ENCODE measurements at places on chromosomes 11 and 22.

GRCh38 chr11:86795949-86796348, 4.4 kb upstream of the PRSS23 start:
- DNase-seq, result no peak

DNA sequence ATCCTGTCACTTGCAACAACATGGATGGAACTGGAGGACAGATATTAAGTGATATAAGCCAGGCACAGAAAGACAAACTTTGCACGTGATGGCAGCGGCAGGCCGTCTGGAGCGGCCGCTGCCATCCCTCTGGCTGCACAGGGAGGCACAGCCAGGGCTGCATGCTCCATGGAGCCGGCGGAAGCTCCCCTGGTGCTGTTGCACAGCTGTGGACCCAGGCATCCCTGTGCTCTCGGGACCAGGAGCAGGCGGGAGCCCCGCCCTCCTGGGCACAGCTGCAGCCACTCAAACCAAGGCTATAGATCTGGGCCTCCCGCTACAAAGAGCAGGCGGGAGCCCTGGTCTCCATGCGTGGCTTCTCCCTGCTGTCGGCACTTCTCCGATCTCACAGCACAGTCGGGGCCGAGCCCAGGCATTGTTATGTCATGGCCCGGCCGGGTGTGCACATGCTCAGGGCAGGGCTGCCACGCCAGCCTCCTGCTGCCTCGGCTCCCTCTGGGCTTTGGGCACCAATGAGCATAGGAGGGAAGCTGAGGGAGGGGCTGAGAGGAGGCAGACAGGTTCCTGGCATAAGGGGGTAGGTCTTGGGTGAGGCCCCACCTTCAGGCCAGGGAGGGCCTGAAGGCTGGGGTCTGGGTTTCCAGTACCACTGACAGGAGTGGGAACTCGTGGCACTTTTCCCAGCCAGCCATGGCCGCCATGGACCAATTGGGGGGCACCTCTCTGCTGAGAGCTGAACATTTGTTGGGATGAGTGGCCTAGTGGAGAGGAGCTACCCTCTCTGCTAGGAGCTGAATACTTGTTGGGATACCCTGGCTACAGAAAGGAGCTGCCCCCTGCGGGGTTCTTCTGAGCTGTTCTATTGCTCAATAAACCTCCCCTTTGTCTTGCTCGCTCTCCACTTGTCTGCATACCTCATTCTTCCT, 16.7 kb downstream of the RRP8 start:
- DNase-seq, result no peak

GRCh38 chr11:10899121-10899830, 41.4 kb upstream of the ZBED5 start:
- no peak for DNase-seq

GRCh38 chr11:120959189-120959588, 64.7 kb upstream of the TBCEL start:
- no peak for DNase-seq

DNA sequence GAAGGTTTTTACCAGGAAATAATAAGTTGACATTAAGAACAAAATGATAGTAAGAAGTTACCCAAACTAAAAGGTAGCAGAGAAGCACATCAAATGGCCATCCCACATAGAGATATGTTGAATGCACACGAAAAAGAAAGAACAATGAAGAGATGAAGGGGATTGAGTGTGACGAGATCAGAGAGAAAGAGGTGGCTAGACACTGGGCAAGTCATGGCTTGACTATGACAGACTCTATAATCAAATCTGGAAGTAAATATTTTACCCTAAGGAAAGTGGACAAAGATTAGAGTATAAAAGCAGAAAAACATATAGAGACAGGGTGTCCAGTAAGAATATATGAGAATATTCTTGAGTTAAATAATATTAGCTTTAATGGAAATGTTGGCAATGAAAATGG, 31.4 kb downstream of the CASP12 start:
- no peak for DNase-seq

GRCh38 chr11:12694183-12694531, 19.9 kb downstream of the TEAD1 start:
- no peak for DNase-seq

DNA sequence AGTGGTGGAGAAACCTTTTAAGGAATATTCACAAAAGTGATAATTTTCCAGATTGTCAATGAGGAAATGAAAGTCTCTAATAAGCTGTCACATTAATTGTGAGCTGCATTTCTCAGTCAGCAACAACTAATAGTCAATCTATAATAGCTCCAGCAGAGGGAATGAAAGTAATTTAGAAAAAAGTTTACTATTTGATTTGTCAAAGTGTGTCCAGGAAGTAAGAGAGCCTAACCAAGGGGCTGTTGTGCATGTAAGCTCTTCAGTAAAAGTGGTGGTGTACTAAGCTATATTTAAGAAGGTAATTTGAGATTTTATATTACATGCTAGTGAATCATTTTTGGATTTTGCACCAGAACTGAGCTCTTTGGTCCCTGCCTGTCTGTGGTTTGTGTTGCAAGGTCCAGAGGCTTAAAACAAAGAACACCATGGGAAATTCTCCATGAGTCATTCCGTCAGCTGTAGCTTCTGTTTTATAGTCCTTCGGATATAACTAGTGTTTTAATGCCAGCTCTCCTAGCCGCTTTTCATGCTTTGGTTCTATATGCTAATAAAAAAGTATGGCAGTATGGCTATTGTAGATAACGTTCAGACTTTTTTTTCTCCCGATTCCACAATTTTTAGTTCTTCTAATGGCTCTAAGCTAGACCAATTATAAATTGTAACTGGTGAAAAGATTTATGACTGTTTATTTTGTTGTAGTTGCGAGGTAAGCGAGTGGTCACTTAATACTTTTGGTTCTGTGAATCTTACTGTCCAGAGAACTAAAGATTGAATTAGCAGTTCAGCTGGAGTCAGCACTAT, 64.6 kb downstream of the ARHGEF12 start:
- no peak for DNase-seq

- no peak for DNase-seq
These were observed 13.8 kb downstream of the OR5B21 start for GRCh38 chr11:58494101-58494500.

DNA sequence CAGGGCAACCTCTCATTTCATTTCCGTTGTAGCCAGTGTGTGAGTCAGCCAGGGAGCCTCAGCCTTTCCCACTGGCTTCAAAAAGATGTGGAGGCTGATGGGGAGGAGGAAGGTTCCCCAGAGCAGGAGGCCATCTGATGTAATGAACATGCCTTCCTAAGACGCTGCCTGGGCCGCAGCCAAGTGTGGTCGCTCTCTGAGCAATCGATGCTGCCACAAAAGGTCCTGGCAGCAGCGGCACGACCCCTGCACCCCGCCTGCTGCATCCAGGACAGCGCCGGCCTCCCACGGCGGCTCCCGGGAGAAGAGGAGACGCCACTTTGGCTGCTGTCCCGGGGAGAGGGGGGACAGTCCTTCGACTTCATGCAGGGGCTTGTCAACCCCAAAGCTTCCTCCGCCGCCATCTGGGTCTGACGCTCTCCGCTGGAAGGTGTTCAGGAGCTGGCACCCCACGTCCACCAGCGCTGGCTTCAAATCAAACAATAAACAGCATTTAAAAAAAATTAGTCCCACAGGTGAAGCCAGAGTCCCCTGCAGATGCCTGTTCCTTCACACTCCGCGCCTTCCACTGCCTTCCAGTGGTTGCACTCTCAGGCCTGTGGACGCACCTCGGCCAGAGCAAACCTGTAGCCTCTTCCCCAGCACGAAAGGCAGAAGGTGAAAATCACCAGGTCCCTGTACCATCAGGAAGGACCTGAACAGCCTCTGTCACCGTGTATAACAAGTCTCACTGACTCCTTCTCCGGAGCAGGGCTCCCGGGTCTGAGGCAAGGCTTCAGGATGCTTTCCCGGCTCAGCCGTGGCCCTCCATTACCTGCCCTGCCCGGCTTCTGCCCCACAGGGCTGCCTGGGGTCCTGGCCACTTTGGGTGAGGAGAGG, 930.7 kb downstream of the BRD1 start:
- DNase-seq, result no peak

- DNase-seq, result no peak
These were observed 47.5 kb upstream of the AQP11 start for GRCh38 chr11:77542296-77542695.

DNA sequence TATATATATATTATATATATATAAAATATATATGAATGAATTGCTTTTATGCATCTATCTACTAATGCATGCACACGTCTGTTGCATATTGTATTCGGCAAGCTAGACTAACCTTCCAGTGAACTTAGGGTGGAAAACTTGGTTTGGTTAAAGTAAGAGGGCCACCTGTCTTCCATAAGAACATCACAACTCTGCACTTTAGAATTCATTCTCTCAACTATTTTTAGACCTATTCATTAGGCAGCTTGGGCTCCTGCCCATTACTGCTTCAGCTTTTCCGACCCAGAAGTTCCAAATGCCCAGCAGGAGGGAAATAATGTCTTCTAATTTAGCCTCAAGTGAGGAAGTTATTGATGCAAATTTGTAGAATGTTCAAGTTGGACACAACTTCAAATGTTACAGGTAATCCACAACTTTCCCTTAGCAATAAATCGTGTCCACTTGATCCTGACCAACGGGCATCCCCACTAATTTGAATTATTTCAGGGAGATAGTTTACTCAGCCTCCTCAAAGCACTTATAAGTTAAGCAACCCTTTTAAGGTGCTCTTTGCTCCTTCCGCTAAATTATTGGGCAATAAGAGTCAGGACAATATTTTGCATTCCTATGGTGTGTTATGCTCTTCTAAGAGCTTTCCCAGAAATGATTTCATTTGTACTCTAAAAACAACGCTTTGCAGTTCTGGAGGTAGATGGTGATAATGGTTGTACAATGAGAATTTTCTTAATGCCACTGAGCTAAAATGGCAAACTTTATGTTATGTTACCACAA, 132.3 kb downstream of the OPCML start:
- DNase-seq, result no peak

DNA sequence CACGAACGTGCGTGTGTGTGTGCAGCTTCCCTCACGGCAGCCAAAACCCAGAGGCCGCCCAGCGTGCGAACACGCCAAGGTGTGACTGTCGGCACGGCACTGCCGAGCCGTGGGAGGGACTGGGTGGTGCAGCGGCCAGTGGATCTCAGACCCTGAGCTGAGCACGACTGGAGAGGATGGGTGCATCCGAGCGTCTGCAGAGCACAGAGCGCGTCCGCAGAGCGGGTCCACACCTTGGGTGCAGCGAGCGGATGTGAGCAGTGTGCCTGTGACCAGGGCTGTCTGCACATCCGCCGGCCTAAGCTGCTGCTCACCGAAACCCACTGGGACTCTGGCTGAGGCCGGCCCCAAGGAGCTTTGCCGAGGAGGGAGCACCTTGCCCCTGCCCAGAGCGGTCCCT, 22.7 kb downstream of the PTDSS2 start:
- DNase-seq, result no peak

GRCh38 chr11:35458846-35459245, 39.5 kb upstream of the SLC1A2 start:
- DNase-seq, result no peak

GRCh38 chr11:117418737-117419481, 91.3 kb downstream of the CEP164 start:
- DNase-seq, result no peak

DNA sequence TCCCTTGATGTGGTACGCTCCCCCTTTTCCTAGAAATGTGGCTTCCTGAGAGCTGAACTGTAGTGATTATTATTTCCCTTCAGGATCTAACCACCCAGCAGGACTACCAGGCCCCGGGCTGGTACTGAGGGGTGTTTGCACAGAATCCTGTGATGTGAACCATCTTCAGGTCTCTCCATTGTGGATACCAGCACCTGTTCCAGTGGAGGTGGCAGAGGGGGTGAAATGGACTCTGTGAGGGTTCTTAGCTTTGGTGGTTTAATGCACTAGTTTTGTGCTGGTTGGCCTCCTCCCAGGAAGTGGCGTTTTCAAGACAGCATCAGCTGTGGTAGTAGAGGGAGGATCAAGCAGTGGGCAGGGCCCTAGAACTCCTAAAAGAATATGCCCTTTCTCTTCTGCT, 18.6 kb downstream of the C11orf91 start:
- no peak for DNase-seq

GRCh38 chr11:92784331-92784730, 185.1 kb upstream of the MTNR1B start:
- DNase-seq, result no peak

- DNase-seq, result no peak
These were observed 236.8 kb downstream of the MN1 start for GRCh38 chr22:27564806-27565205.

GRCh38 chr11:45374653-45375059, 88.5 kb upstream of the SYT13 start:
- DNase-seq, result no peak

DNA sequence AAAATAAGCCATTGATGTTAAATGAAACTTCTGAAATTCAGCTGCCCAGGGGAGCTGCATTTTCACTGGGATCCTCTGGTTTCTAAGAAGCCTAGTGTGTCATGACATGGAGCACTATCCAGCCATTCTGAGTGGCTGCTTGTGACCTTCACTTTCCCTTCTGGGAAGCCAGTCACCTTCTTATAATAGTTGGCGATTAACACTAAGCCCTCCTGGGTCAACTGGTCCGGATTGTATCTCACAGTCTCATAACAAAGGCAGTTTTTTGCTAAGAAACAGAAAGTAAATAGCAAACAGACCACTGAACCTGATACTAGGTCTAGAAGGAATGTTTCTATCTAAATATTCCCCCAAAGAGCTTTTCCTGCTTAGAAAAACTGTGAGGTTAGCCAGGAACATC, 7.9 kb downstream of the CSRP3 start:
- no peak for DNase-seq

DNA sequence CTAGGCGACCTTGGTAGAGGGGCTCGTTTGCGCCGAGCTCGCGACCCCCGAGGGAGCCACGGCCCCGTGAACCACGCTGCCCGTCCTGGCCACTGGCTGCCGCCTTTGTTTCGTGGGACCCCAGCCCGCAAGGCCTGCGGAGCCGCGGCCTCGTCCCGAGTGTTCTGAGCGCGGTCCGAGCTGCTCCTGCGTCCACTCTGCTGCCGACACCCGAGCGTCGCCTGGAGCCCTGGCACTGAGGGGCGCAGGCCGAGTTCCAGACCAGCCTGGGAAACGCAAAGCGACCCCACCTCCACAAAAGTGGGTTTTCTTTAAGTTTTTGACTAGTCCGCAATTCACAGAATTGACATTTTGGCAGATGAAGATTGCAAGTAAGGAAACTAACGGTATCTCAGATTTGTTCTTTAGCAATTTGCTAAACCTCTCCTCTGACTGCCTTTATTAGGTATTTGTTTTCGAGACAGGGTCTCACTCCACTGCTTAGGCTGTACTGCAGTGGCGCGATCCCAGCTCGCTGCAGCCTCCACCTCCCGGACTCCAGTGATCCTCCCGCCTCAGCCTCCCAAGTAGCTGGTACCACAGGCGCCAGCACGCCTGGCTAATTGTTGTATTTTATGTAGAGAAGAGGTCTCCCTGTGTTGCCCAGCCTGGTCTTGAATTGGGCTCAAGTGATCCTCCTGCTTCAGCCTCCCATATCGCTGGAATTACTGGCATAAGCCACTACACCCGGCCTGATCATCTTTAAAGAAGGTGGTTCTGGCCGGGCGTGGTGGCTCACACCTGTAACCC, 879 bp upstream of the RNH1 start:
- DNase-seq, result no peak

GRCh38 chr22:46672731-46673130, 52.5 kb downstream of the GRAMD4 start:
- DNase-seq, result no peak

GRCh38 chr22:17744430-17744829, 29.8 kb downstream of the BID start:
- no peak for DNase-seq

GRCh38 chr11:92866679-92867282, 102.7 kb upstream of the MTNR1B start:
- DNase-seq, result no peak

All from naive thymus-derived CD8-positive, alpha-beta T cell (primary cell).